ENCODE measurements at places on chromosomes 2 and 18.

- no peak for DNase-seq
Measured at GRCh38 chr2:27622921-27623384, 5.9 kb downstream of the CCDC121 start.

DNA sequence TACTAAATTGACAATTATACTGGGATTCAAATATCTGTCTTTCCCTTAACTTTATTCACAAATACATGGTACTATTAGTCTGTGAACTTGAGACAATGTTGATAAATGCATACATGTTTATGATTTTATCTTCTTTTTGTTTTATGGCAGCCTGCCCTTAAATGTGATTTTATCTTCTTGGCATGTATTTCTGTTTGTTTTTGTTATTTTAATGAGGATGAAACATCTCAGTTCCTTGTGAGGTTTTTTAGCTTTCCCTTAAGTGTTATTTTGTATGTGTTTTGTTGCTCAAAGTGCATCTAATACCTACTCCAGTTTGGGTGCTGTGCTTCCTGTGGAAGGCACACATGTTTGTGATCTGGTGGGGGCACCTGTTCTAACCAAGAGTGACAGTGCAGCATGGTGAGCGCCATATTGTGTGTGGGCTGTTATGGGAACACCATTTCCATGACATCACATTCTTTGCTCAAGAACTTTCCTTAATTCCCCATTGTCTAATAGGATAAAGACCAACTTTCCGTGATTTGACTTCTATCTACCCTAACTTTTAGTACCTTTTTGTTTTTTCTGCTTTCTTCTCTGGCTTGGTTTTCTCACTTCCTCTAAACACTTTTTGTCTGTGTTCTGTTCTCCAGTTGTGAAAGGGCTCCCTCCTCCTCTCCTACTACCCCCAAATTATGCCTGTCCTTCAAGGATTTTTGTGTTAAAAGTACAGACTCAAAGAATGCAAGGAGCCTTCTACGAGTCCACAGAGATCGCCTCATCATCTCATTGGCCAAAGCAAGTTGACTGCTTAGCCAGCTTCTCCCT is 162.1 kb upstream of the TTC39C start:
- DNase-seq, result no peak

- DNase-seq, result no peak
Measured at GRCh38 chr2:55780697-55781096, 87.1 kb upstream of the PNPT1 start.

GRCh38 chr2:71715241-71715750 is 261.9 kb downstream of the DYSF start:
- no peak for DNase-seq

DNA sequence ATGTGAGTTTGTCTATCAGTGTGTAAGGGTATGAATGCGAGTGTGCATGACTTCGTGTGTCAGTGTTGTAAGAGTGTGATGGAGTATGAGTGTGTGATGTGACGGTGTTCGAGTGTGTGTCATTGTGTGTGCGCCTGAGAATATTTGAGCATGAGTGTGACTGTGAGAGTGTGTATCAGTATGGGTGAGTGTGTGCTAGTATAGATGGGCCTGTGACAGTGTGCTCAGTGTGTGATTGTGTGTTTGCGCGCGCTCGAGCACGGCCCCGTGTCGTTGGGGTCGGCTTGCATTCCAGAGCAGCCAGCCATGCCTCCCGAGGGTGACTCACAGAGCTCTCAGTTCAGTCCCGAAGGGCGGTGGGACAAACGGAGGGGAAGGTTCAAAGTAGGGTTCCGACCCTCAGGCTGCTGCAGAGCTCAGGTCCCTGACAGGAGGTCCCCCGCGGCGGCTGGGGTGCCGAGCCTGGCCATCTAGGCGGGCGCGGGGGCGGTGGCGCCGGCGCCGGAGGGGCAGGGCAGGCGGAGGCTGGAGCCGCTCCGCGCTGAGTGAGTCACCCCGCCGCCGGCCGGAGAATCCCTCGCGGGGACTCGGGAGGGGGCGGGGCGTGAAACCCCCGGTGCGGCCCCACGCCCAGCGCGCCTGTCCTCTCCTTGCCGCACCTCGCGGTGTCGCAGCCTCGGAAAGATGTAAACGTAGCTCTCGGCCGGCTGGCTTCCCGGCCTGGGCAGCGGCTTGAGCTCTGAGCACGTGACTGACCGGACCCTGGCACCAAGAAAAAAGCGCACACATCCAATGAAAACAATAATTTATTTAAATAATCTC is 3.8 kb downstream of the DLX2 start:
- DNase-seq, result no peak

GRCh38 chr18:78725426-78725825 is 254.2 kb upstream of the SALL3 start:
- DNase-seq, result no peak

GRCh38 chr2:102435741-102436140 is 12.8 kb downstream of the IL18RAP start:
- DNase-seq, result no peak

DNA sequence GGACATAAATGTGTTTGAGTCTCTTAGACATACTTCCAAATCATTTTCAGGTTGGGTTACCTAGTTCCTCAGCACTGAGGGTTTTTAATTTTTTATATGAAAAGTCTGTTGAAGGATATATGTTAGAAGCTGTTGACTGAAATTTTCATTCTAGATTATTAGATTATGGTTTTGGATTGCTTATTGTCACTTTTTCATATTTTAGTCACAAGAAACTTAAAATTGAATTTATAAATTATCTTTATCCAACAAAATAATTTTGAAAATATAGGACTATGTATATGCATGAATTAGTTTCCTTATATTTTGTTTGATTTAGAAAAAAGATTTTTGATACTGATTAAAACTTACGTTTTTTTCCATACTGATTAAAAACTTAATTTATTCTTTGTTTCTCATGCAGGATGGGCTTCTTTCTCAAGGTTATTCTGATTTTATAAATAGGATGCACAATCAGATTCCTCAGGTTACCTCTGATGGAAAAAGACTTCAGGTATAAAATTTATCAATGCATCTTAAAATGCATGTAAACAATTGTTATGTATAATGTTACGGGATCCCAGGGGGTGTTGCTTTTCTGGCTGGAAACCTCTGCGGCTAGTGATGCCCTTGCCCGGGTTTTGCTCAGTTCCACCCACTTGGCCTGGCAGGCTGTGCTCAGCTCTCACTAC is 26.2 kb downstream of the DDX1 start:
- no peak for DNase-seq

GRCh38 chr18:59460072-59460420 is 101.0 kb upstream of the LMAN1 start:
- no peak for DNase-seq
